ENCODE measurements at places on chromosomes 4 and X.

- DNase-seq = no peak
Observed at GRCh38 chrX:136619899-136620505, 28.0 kb upstream of the CD40LG start.

- no peak for DNase-seq
Observed at GRCh38 chrX:53939127-53939526, 105.1 kb downstream of the PHF8 start.

GRCh38 chr4:147837435-147837834 lies 105.5 kb downstream of the ARHGAP10 start:
- no peak for DNase-seq

GRCh38 chrX:23799469-23800065 lies 16.6 kb downstream of the SAT1 start:
- no peak for DNase-seq

DNA sequence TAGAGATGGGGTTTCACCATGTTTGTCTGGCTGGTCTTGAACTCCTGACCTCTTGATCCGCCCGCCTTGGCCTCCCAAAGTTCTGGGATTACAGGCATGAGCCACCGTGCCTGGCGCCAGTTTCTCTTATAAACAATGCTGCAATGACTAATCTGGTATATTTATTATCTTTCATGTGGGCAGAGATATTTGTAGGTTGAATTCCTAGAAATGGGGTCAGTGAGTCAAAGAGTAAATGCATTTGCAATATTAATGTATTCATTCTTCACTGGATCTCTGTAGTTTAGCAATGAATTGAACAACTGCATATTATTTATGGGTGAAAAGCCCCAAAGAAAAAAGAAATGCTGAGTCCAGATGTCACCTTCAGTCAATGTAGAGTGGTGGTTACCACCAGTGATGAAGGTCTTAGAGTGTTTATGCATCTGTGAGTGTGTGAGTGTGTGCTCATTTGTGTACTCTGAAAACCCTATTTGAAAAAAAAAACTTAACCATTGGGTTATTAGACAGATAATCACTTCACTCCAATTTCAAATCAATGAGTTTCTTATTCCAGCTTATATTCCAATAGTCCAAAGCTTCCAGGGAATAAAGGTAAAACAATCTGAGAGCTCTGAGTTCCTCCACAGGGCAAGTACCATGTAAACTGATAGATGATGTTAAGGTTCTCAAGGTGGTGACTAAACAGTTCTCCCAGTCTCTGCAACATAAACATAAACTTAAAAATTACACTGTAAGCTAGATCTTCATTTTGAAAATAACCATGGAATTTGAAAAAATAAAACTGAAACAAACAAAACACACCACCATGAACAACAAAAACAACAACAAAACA lies 22.6 kb upstream of the CD38 start:
- no peak for DNase-seq

DNA sequence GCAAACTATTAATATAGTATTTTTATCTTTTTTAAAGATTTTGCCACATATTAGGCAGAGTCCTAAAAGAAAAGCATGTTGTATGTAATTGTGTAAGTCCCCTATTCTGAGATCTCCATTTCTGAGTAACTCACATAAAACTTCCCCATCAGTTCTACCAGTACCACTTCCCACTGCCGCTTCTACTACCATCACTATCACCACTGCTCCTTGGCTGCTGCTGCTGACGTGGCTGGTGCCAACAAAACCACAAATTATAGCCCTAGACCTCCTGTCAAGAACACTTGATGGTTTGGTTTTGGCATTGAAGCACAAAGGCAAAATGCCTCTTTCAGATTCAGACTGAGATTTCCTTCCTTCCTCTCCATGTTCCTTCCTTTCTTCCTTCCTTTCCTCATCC lies 106.4 kb downstream of the MMRN1 start:
- DNase-seq = no peak

- no peak for DNase-seq
Observed at GRCh38 chr4:87227751-87228151, 7.3 kb upstream of the KLHL8 start.

DNA sequence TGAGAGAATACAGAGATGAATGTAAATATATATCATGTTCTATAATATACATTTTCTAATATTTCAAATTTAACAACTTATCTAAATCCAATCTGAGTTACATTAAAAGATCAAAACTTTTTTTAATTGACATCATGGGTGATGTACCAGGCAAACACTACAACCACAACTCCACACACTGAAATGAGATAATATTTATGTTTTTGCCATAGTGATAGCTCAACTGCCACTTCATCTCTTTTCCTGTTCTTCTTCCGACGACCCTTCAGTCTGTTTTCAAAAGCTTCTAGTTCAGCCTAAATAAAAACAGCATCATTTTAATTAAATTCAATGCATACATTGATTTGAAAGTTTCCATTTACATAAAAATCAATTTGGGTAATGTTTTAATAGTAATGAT lies 10.2 kb upstream of the CORIN start:
- no peak for DNase-seq

DNA sequence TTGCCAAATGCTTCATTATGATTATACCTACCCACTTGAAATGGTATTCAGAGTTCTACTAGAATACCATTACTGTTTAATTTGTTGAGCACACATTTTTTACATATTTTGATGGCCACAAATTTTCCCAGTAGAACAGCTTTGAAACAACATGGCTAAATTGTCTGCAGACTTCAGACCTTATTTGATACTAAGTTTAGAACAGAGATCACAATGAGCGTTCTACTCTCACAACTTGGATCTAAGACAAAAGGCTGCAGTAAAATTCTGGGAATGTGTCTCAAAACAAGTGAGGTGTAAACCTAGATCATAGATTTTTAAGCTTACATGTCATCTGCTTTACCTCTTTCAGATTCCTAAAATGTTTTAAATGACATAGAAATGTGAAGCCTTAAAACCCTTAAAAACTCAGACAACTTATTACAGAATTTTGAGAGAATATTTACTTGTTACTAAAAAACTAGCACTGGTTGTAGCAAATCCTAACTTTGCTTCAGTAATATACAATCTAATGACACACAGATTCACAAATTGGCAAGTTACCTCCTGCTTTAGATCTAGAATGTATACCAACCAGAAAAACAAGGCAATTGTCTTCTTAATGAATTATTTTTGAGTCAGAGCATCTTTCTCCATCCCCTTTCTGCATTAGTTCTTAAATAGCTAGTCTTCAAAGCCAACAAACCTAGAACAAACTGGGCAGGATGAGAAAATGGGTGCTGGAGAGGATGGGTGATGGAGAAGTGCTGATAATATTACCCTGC lies 243.3 kb downstream of the SLC7A11 start:
- no peak for DNase-seq

- no peak for DNase-seq
Observed at GRCh38 chrX:94576367-94577004, 902.5 kb downstream of the FAM133A start.

DNA sequence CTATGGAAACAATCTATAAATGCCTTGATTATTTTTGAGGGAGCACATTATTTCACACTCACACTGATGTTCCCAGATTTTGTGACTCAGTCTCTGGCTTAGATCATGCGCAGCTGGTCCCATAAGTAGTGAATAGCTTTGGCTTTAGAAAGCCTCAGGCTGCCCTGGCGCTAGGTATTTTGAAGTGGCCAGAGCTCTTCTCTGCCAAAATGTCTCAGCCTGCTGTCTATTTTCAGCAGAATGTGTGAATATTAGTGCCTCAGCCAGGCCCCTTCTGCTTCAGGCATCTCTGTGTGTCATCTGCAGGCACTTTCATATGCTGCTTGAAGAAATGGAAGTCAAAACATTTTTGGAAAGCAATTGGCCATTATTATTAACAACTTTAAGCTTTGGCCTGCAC lies 931.0 kb upstream of the INTU start:
- DNase-seq = no peak

- no peak for DNase-seq
Observed at GRCh38 chr4:96056346-96056934, 216.5 kb downstream of the PDHA2 start.

- peak; percentile 90 for DNase-seq
Observed at GRCh38 chr4:6716018-6716911, at the start of gene BLOC1S4. Gene BLOC1S4, plus strand, starts transcription at chr4:6716174. Its CDS starts 36 bp downstream, at chr4:6716210.

DNA sequence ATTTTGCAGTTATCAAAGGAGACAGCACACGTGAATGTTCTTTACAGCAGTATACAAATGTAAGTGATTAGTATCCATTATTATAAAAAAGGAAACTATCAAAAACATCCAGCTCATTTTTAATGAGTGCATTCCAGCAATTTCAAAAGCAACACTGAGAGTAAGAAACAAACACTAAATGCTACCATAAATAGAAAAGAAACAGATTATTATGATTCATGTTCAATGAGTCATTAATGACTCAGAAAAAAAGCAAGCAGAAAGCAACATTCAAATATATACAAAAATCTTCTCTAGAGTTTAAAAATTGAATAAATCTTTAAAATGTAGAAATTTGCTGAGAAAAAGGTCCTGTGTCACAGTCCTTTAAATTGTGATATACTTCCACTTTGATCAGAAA lies 346.5 kb upstream of the FMR1 start:
- no peak for DNase-seq

GRCh38 chr4:145842224-145842887 lies 96.3 kb downstream of the ZNF827 start:
- DNase-seq = no peak

DNA sequence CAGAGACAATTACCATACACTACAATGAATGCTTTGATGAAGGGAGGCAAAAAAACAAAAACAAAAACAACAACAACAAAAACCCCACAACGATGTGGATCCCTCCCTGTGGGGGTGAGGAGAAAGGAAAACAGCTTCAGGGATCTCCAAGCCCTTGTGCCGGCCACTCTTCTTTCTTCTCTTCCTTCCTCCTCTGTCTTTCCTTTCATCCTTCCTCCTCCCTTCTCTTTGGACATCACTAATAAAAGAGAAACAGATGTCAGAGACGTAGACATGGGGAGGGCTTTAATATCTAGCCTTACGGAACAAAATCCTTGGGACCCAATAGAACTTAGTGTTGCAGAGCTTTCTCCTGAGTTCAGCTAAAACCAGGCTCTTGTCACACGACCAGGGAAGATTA lies 18.8 kb upstream of the STX18 start:
- DNase-seq = no peak

- DNase-seq = no peak
Observed at GRCh38 chrX:20472620-20473258, 206.0 kb upstream of the RPS6KA3 start.

DNA sequence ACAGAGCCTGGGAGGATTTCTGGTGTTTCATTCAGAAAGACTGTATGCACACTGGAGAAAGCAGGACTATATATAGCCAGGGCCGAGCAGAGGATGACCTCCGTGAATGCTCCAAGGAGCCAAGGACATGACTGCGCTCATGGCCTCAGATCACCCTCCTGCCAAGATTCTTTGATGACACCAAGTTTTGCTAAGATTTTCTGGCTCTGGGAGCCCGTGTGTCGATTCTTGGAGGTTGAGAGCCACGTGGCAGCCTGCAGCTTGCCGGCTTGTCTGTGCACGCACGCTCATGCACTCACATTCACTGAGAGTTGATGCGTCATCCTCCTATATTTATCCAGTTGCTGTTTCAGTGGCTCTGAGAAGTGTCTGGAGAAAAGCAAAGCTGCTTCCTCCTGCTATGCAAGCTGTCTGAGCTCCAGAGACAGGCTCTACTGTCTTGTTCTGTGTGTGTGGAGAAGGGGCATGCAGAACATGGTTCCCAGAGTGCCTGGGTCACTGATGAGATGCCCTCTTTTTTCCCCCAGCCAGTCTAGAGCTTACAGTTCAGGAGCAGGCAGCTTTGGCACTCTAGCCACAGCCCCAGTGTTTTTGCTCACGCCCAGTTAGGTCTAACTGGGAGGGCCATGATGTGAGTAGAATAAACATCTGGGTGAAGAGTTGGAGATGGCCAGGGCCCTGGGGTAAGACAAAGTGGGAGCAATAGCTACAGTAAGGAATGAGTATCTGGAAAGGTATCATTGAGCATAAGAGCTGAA lies 64.9 kb upstream of the SCOC start:
- no peak for DNase-seq

- DNase-seq = peak; percentile 8
Observed at GRCh38 chrX:65528705-65529340, 5.8 kb downstream of the LAS1L start.

DNA sequence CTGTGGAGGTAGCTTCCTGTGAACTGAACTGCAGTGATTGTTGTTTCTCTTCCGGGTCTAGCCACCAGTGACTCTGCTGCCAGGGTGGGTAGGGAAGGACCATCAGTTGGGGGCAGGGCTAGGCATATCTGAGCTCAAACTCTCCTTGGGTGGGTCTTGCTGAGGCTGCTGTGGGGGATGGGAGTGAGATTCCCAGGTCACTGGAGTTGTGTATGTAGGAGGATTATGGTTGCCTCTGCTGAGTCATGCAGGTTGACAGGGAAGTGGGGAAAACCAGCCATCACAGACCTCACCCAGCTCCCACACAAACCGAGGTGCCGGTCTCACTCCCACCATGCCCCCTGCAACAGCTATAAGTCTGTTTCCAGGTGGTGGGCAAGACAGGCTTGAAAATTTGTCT lies 1937.8 kb downstream of the PCDH7 start:
- DNase-seq = no peak

Measured in CD4-positive, alpha-beta T cell treated with Interferon gamma for 1 hour (primary cell).